Foreskin keratinocyte (primary cell): ENCODE measurements at places on chromosomes 3 and 15. TPM values are rescaled to one million over a fixed set of nuclear protein-coding genes. Genes with fewer than 3 reads are reported as not detected.

Gene TFRC
- 44.6 and 52.3 TPM in 2 replicates for total RNA-seq

Gene FANCD2OS
- total RNA-seq = not detected in 2 replicates

Gene PRR20G
- not detected in 2 replicates for total RNA-seq

Gene CFAP92
- 0.28 and 0.41 TPM in 2 replicates for total RNA-seq

Gene MITF
- 1.3 and 1.8 TPM in 2 replicates for total RNA-seq
